ENCODE measurements at places on chromosomes 3 and 15.

DNA sequence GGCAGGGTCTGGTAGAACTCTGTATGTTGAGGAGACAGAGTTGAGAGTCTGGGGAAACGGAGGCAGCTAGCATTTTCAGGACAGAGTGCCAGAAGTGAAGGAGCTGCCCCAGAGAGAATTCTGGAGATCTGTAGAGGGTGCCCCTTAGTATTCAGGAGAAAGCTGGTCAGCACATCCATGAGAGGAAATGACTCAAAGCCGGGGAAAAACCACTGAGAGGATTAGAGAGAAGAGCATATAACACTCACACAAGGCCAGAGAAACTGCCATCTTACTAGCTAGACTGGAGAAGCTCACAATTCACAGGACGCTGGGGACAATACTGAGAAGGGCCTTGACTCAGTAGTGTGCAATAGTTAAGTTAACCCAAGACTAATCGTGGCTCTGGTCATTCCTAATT, 75.7 kb upstream of the DPPA4 start:
- no peak for DNase-seq

- no peak for DNase-seq
These were observed 24.0 kb downstream of the PSTPIP1 start for GRCh38 chr15:77018796-77019505.

DNA sequence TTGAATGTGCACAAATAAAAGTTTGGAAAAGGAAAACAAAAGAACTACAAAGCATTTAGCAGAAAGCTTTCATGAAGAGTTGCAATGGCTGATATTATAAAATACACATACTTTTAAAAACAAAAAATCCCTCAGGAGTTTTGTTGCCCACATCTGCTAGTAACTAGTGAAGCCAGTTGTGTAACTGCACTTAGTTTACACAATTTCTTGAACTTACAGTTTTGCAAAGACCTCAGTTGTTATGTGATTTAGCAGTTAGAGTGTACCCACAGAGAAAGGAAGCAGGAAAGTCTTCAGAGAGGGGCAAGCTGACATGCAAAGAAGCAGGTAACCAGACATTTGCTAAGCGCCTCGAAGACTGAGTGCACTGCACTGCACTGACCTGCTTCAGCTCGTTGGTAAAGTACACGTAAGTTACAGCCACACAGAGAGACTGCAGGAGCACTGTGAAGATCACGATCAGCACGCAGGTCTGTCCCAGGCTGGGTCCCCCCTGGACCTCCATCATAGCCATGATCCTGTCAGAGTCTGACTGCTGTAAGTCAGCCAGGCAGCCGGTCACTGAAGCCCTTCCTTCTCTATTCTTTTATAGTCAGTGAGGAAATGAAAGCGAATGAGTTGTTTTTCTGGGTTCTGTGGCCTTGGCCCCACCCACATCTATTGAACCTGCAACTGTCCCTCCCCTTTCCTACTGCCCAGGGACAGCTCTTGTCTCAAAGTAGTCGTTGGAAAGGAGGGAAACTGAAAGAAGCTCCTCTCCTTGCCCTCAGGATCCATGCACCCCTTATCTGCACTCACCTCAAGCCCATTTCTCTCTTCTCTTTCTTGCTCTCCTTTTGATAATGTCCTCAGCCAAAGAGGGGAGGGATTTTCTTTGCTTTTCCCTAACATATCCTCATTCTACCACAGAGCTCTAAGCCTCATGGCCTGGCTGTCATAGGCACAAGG, at the start of gene TNFSF10:
TSS of gene TNFSF10 (minus strand) at position 560 of the 948 bp plus-strand sequence. CDS start at position 514, 46 bp downstream.
- no peak for DNase-seq

DNA sequence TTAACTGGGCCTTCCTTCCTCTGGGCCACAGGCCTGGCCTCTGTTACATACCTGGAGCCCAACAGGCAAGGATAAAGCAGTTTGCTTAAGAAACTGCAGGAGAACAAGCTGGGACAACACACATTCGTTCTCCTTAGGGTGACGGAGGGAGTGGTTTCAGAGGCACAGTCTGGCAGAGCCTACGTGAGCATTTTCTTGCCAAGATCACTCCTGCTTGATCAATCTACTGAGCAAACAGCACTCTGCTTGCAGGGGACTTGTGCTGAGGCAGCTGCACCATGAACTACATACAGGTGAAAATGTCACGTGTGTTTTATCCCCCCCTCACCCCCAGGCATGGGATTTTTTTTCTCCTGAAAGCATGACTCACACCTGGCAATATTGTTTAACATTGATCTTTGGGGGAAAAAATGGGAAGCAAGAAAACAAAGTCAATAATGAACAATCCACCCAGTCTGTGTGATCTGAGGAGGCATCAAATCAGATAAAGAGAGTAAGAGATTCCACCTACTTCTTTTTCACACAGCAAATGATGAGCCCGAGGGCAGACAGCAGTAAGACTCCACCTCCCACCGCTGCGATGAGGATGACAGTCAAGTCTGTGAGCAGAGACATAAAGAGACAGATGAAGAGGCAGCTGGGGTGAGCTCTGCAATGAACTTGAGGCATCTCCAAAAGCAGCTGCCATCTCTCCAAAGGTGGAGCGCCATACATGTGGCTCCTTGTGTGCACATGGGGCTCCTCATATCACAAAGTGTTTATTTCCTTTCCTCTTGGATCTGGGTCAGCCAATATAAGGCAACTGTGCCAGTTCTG, 57.4 kb downstream of the CDCP1 start:
- DNase-seq = no peak

DNA sequence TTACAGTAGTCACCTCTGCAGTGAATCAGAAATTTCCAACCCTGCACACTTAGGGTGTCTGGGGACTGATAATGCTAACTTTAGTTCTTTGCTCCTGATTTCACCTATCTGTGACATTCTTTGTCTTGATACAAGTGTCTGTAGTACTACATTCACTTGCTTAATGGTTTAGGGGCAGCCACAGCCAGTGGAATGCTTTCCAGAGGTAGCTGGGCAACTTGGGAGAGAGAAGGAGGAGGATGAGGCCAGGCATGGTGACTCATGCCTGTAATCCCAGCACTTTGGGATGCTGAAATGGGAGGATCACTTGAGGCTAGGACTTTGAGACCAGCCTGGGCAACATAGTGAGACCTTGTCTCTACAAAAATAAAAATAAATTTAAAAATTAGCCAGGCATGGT, 8.5 kb downstream of the BAHD1 start:
- no peak for DNase-seq

GRCh38 chr3:160168246-160168645, 57.0 kb upstream of the C3orf80 start:
- DNase-seq = no peak
